ENCODE measurements at places on chromosomes 3 and 15.
A peak's percentile ranks its signal among the peaks of the same experiment; 100 is the strongest.

- DNase-seq: no peak
Observed at GRCh38 chr15:79863886-79864285, 32.9 kb downstream of the MTHFS start.

GRCh38 chr3:87350367-87351199 lies 74.2 kb upstream of the POU1F1 start:
- DNase-seq: peak; percentile 65

DNA sequence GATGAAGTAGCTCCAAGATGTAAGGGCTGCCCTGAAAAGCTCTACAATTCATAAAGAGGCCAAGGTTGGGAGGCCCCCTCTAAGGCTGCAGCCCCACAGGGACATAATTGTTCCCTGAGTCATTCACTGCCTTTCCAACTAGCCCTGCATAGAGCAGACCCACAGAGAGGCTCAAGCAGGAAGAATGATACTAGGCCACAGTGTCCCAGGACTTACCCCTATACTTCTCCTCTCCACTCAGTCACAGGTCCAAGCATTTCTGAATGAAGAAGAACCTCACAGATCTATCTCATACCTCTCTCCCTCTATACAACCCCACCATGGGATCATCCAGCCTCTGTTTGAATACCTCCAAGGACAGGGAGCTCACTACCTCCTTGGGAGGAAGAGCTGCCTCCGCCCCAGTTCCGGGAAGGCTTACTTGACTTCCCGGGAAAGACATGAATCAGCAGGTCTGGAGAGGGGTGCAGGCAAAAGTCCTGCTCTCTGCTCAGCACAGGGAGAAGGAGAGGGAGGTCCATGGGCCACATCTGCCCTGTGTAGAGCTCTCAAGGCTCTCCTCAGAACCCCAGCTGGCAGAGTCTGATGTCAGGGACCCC lies 6.9 kb upstream of the SKIC8 start:
- DNase-seq: no peak

- no peak for DNase-seq
Observed at GRCh38 chr15:69011641-69012040, 2.9 kb upstream of the NOX5 start.

DNA sequence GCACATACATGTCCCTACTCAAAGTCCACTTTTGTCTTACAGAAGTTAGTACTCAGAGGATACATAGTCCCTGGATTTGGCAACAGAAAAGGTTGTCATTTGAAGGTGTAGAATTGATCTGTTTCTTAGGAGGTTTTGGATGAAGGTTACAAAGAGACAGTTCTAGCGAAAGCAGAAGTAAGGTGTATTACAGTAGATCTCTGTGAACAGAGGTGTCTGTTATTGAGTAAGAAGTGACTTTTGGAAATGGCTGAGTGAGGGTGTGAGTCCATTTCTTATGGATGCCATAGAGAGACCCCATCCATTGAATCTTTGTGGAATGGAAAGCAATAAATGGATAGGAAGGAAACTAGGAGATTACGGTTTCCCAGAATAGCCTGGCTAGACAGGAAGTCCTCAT lies 5.6 kb downstream of the ZNF662 start:
- DNase-seq: no peak

GRCh38 chr3:106349191-106349881 lies 480.5 kb upstream of the CBLB start:
- no peak for DNase-seq

DNA sequence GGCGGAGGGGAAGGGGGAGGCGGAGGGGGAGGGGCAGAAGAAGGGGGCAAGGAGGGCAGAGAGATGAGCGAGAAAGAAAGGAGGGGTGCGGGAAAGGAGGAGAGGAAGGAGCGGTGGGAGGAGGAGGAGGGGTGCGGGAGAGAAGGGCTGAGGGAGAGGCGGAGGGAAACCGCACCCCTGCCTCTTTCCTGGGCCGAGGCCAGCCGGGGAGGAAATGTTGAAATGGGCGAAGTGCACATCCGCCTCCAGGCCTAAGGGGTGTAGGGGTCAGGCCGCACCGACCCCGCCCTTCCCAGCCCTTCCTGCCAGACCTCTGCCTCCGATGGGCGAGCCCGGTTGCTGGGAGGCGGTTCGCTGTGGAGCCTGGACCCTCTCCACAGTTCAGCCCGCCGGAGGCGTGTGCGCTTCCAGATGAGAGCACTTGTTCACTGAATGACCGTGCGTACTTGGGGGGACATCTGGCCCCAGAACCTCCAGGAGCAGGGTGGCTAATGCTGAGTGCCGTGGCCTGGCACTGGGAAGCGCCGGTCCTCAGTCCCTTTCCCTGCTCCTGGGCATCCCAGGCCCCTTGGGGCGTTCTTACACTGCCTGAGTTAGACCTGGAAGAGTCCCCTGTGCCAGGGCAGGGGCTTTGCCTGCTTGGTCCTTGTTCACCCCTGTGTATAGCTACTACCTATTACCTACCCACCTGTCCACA lies 110.3 kb upstream of the KLF13 start:
- DNase-seq: peak; percentile 63

DNA sequence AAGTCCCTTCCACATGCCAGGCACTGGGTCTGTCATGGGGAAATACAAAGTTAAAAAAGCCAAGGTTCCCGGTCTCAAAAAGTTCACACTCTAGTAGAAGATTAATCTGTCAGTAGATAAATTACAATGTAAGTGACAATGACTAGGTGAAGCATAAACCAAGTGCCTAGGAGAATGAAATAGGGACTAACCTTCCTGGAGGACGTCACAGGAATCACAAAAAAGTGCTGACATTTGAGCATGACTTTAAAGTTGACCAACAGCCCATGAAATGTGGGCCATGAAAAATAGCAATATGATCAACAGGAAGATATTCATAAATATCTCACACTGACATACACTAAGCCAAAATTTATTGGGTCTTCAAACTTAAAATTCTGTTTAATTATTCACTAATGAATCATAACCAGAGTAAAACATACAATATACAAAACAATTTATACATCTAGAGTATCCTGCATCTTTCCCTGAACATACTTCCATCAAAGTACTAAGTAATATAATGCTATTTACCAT lies 20.0 kb downstream of the COPS2 start:
- DNase-seq: no peak

DNA sequence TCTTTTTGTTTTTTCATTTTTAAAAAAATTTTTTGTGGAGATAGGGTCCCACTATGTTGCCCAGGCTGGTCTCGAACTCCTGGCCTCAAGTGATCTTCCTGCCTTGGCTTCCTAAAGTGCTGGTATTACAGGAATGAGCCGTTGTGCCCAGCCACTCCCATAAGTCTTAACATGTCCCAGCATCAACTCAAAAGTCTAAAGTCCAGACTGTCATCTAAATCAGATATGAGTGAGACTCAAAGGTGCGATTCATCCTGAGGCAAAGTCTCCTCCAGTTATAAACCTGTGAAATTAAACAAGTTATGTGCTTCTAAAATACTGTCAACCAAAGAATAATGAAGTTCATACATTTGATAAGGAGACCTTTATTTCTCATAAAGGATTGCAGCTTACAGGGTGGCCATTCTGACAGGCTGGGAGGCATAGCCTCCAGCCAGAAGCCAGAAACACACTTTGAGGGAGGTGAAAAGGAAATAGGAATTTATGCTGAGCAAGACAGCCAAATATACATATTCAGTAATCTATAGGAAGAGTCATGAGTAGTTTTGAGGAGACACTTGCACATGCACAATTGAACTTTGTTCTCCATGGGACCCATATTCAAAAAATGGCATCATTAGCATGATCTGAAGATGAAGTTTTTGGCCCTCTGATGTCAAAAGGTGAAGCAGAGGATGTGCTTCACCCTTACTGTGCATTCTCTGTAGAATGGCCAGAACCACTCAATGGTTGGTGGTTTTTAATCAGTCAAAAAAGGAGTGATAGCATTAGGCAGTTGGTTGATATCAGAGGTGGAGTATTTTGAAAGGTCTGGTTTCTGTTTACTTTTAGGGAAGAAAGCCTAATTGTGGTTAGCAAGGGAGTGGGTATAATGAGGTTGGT lies 11.0 kb upstream of the ZNF662 start:
- no peak for DNase-seq

DNA sequence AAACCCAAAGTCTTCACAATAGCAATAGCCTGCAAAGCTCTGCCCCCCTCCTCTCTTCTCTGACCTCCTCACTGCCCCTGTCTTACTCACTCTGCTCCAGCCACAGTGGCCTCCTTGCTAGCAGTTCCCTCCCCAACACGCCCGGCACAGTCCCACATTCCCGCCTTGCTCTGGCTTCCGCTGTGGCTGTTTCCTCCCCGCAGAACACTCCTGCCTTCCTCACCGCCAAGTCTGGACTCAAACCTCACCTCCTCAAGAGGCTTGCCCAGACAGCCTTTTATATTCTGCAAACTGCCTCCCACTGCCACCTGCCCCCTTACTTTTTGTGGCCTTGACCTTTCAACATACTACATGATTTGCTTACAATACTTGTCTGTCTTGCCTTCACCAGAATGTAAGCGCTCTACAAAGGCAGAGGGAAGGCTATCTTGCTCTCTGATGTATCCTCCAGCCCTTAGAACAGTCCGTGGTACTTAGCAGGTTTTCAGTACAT lies 406 bp upstream of the MPI start:
- DNase-seq: peak; percentile 31

GRCh38 chr3:191217301-191217700 lies 18.3 kb downstream of the OSTN start:
- no peak for DNase-seq

DNA sequence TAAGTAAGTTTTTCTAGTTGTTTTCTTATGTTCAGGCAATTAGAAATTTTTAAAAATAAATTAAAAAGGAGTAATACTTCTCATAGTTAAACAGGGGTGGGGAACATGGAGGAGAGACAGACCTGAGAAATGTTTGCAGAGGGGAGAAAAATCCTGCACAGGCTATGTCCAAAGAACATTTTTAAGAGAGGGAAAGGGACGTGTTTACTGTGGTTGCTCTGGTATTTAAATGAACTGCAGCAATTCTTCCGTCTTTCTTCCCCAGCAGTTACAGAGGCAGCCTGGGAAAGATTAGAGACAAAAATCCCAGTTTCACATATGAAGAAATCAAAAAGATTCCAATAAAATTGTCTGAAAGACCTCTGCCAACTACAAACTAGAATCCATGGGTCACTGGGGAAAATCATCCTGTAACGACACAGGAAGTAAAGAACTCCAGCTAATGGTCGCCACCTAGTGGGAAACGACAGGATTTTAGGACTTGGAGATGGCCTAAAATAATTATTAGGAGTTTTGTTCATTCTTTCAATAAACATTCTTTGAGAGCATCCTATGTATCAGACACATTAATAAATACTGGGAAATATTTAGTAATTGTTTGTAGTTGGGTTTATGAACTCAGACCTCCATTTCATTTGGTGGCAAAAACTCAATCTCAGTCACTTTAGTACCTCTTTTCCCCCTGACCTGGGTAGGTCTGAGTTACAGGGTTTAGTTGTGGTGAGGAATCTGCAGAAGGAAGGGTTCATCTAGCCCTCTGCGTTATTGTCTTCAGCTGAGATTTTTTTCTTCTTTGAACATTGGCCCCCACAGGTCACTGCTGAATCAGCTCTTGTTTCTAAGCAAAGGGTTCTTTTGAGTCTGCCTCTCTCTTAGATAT lies 69.9 kb upstream of the GOLIM4 start:
- peak; percentile 58 for DNase-seq

- no peak for DNase-seq
Observed at GRCh38 chr3:174191380-174191779, 667.8 kb upstream of the NAALADL2 start.

DNA sequence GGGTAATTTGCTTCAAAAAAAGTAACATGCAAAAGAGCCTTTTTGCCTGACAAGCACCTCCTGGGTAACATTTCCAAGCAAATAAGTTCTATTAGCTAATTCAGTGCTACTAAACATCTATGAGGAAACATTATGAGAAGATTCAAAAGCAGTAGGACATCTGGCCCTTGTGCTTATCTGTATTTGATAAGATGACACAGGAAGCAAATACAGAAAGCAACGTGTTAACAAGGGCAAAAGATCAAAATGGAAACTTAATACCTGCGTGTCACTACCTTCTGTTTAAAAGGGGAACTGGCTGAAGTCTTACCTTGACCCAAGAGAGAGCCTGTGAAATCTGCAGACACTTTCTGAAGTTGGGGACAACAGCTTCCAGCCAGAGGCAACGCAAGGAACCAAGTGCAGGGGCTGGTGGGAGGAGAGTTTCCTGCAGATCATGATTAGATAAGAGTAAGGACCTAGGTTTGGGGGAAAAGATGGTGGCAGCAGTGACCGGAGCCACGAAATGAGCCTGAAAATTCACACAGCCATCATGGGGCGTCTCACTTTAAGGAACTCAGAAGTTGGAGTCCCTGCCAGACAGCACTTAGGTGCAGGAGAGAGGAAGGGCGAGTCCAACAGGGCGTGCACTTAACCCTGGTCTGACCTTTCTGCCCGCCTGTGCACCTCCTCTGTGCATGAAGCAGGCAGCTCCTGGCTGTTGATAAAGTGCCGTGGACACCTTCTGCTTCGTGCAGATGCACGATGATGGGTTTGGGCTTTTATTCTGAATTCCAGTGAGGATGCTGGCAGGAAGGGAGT lies 153.6 kb upstream of the BHLHE40 start:
- no peak for DNase-seq

DNA sequence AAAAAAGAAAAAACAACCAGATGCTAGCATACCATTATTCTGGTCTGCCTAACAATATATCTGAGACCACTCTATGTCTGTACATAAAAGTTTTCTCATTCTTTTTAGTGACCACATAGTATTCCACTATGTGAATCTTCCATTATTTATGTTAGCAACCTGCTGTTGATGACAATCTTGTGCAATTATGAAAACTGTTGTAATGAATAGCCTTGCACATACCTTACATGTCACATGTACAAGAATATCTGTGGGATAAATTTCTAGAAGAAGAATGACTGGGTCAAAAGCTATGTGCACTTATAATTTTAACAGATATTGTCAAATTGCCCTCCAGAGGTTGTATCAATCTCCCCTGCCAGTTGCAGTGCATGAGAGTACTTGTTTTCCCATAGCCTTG lies 62.5 kb downstream of the ARHGAP31 start:
- no peak for DNase-seq

GRCh38 chr3:66153481-66154443 lies 67.0 kb upstream of the SLC25A26 start:
- no peak for DNase-seq

DNA sequence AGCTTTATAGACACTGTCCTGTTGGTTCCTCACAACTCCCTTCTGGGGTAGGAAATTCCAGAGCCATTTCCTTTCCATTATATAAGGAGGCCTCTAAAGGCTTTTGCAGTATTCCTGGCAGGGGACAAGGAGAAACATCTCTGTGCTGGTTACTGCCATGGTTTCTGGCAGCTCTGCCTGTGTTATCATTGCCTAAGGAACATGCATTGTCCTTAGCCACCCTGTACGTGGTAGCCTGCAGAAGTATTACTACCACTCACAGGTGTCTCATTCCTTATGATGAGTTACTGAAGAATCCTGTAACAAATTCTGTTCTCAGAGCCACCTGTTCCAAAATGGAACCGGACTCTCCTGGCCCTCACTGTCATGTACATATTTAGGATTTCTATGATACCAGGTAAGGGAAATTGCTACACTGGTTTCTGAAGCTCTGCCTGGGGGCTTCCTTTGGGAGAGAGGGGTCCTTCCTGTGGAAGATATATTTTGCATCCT lies 58.0 kb downstream of the UMPS start:
- no peak for DNase-seq

DNA sequence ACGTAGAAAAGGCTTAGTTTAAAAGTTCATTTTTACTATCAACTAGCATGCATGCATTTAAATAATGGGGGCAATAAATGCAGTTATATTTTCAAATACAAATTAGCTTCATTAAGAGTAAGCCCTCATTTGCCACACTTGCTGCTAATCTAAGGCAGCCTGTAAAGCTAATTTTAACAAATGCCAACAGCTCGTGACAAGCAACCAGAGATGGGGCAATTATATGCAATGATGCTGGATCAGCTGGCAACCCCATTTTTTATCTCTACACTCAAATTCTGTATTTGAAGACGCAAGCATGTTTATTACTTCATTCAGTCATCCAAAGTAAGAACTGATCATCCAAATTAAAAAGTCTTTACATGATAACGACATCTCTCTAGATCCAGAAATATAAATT lies 12.1 kb downstream of the RFTN1 start:
- no peak for DNase-seq
